ENCODE measurements at places on chromosomes 3 and 15.

GRCh38 chr3:69417541-69418078 is 31.7 kb upstream of the FRMD4B start:
- no peak for DNase-seq

DNA sequence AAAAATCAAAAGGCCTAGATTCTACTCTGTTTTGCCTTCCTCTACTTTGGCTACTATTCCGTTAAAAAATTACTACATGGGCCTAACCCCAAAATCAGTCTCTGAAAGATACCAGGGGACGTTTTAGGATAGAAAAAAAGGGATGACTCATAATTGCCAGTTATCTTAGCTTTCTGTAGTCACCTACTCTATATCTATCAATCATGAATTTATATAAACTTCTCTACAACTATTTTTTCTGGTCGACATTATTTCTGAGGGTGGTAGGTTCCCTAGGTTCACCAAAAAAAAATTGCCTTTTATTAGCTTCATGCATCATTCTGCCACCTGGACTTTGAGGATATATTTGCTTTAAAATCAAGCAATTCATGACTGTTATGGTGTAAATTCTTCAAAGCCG is 36.5 kb downstream of the RAF1 start:
- DNase-seq, result no peak

DNA sequence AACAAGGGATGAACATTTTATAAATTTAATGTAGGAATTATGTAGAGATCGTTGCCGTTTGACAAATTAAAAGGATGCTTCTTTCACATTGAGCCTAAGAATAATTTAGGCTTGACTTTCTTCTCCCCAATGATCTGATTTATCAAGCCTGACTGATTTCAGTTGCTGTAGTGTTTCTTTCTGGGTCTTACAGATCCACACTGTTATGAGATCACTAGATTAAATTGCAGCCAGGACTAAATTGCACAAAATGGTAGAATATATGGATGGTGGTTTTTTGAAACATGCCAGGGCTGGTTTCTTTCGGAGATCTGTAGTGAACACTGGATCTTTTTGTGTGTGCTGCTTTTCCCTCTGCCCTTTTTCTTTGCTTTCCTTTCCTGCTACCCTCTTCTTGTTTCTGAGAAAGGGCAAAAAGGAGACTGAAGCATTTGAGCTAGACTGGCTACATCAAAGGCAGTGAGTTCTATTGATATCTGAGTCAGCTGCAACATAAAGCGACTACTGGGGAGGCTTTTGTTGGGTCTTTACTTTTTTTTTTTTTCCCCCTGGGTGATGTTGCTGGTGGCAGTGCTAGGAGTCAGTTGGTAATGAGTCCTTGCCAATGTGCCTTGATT is 83.0 kb downstream of the AKAP13 start:
- no peak for DNase-seq

DNA sequence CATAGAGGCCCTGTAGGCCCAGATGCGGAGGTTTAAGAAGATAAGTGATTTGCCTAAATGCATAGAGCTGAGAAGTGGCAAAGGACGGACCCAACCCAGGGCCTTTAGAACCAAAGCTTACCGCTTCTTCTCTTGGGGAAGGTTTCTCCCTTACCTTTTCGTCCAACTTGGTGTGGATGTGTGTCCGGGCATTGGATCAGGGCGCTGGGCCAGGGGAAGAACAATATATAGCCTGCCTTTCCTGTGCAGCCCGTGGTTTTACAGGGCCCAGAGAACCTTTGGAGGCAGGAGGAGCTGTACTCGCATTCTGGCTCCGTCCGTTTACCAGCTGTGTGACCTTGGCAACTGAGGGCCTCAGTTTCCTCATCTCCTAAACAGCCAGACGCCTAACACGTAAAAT is 686 bp upstream of the P3H2 start:
- DNase-seq, result no peak

DNA sequence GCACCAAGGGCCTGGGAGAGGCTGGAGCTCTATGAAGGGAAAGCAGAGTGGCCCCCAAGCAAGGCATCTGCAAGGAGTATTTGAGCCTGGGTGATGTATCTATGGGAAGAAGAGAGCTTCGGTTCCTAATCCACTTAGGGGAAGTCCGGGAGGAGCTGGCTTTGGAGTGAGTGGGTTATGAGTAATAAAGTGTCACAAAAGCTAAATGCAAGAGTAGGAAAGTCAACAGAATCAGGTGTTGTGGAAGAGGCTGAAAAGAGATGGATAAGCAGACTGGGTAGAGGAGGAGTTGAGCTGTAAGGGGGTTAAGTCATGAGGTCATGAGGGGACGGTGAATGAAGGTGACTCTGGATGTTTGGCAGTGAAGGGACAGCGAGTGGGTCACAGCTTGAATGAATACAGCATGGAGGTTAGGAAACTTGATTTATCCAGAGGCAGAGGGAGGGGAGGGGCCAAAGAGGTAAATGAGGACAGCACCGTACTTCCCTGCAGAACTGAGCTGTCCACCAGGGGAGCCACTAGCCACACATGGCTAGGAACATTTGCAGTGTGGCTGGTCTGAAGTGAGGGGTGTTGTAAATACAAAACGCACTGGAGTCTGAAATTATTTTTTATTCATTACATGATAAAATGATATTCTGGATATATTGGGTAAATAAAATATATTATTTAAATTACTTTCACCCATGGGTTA is 83.3 kb downstream of the ADCY5 start:
- no peak for DNase-seq

DNA sequence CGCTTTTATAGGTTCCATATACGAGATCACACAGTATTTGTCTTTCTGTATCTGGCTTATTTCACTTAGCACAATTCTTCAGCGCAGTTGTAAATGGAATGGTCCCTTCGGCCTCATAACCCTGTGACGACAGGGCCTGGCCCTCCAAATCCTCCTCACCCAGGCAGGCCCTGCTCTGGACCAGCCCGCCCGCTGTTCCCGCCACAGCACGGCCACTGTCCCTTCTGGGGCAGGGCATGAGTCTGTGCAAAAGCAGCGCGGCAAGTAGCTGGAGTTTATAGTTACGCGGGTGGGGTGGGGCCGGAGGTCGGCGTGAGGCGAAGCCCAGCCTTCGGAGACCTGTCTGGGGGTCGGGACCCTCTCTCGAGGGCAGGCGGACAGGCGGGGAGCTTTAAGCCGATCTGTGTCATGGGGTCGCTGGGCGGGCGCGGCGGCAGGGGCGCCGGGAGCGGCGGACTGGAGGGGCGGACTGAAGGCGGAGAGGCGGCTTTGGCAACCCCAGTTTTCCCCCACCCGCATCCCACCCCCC is 543 bp downstream of the ARPIN start:
- DNase-seq, result no peak

DNA sequence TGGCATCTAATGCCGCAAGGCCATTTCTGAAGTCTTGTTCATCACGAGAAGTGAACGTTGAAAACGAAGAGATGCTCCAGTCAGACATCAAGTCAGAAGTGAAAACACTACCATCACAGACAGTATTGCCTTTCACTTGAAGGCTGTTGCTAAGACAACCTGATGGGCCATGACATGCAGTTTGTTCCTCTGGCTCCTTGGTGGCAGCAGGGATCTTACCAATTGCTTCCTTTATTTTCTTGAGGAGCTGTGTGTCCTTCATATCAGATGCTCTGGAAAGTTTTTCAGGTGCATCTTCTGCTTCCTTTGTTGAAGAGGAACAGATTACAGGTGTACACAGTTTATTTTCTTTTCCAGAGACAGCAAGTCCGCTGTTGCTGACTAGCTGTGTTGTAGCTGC is 30.7 kb upstream of the MYLK start:
- DNase-seq, result no peak
